Common myeloid progenitor, CD34-positive (primary cell): ENCODE measurements at places on chromosomes 2 and 18.

GRCh38 chr18:5439986-5440696, 103.7 kb downstream of the EPB41L3 start:
- DNase-seq = peak; percentile 20

DNA sequence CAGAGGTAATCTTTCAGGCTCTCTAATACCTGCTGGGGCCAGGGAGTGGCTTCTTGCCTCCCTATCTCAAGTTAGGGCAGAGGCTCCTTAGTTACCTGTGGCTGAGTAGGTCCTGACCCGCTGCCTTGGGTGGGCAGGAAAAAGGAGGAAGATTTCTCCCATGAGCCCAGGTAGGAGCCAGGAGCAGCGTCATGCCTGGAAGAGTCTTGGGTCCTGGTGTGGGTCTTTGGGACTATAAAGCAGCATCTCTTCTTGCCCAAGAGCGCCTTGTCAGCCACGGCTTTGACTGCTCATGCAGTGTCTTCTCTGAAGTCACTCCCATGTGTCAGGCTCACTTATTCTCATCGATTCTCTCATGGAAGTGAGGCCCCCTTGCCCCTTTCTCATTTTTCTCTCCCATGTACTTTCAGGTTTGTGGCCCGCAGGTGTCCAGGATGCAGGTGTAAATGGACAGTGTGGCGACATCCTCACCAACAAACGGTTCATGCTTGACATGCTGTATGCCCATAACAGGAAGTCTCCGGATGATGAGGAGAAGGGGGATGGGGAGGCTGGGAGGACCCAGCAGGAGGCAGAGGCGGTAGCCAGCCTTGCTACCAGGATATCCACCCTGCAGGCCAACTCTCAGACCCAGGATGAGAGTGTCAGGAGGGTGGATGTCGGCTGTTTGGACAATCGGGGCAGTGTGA, 111.2 kb downstream of the TPGS2 start:
- DNase-seq = no peak

DNA sequence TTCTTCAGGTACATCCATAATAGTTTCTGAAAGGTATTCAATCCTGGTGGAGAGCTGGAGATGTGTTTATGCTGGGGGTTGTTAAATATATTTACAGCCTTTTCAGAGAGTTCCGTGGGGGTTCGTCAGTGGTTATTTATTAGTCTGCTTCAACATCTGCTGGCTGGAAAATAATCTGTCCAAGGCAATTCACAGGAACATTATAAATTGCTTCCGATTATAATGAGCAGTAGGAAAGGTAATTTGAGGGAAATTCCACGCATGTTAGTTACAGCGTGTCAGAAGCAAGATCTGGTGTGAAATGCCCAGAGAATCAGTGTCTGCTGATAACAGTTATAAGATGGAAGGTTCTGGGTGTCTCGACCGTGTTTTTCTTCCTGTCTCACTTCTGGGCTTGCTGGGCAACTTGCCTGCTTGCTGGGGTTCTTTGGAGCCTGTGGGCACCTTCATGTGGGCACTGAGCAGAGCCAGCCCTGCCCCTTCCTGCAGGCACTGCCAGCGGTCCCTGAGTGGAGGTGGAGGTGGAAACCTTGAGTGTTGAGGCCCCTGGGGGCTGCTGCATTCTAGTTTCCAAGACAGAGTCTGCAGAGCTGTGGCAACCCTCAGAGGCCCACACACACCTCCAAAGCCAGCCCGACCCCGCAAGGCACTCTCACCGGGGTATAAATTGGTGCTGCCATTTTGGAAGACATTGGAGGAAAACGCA, 185.7 kb downstream of the FAM210A start:
- no peak for DNase-seq

- no peak for DNase-seq
Measured at GRCh38 chr18:39872651-39873050, 2082.4 kb upstream of the PIK3C3 start.

DNA sequence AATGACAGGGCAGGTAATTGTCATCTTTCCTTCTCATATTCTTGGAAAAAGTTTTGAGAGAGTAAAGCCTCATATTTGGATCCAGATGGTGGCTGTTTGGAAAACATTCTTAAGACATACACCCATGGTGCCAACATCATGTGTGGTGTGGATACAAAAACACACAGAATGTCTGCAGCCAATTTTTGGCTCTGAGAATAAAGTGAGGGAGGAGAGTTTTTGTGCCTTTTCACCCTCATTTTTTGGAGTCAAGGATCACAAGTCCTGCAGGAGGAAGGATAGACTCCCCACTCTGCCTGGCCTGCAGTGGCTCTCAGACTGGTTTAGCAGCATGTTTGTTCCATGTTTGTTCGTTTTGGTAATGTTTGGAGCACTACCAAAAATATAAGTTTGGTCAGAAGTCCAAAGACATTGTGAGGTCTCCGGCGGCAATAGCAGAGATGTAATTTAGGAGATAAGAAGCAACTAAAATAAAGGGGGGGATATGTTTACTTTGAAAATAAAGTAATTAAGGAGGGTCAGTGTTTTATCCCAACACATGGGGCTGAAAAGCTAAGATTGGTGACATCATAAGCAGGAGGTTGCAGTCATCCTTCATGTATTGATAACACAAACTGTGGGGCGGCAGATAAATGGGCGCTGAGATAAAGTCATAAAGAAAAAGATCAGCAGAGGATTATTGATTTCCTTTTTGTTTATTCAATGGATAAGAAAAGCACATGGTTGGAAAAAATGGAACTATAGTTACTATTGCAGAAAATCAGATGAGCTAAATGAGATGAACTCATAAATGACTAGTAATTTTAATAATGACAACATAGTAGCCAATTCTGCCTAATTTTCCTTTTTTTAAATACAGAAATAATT, 655 bp downstream of the NOSTRIN start:
- no peak for DNase-seq

DNA sequence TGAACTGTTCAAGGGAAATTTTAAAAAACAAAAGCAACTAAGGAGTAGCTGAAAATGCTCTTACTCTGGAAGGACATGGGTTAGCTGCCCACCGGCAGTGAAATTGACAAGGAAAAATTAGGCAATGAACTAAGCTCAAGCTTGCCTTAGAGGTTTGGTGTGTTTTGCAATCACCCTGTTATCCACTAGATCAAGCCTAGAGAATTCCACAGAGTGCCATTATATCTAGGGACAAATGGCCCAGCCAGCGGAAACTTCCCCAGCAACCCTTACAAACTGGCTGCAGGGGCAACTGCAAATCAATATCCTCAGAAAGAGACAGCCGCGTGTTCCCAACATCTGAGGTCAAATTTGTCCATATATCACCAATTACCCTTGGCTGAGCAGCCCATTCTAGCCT, 258.2 kb downstream of the SP3 start:
- DNase-seq = no peak

- no peak for DNase-seq
Measured at GRCh38 chr2:6370753-6371551, 494.8 kb downstream of the CMPK2 start.

- DNase-seq = no peak
Measured at GRCh38 chr18:8721094-8721669, 15.8 kb downstream of the MTCL1 start.

- DNase-seq = no peak
Measured at GRCh38 chr2:59713577-59713976, 839.9 kb downstream of the BCL11A start.

DNA sequence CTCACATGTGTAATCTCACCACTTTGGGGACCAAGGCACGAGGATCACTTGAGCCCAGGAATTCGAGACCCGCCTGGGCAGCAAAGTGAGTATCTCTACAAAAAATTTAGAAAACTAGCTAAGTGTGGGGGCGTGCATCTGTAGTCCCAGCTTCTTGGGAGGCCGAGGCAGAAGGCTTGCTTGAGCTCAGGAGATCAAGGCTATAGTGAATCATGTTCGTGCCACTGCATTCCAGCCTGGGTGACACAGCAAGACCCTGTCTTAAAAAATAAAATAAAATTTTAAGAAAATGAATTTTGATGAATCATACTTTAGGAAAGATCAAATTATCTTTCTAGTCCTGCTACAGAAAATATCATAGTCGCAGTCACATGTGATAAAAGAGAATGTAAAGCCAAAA, 46.9 kb downstream of the CABYR start:
- no peak for DNase-seq

GRCh38 chr18:68402784-68403183, 312.1 kb downstream of the TMX3 start:
- DNase-seq = no peak

GRCh38 chr2:13818002-13818401, 814.5 kb upstream of the LRATD1 start:
- no peak for DNase-seq

GRCh38 chr2:199757233-199757870, 93.6 kb downstream of the FTCDNL1 start:
- no peak for DNase-seq

GRCh38 chr18:5238371-5238976, 41.4 kb upstream of the AKAIN1 start:
- peak; percentile 76 for DNase-seq

- peak; percentile 64 for DNase-seq
Measured at GRCh38 chr2:165328272-165328671, 89.1 kb downstream of the SCN2A start.

DNA sequence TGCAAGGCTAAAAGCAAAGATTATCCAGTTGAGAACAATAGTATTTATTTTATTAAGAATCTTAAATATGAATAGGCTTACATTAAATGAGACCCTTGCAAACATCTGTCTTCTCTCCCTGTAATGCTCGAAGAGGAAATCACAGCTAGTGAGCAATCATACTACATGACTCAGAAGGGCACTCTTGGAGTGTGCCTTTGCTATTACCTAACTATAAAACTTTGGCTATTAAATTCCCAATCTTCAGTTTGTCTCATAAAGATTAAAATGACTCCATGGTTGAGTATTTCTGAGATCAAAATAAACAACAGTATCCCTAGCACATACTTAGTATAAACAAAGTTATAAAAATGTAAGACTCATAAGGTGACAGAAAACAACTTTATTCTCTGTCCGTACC, 296.9 kb downstream of the KCNJ3 start:
- no peak for DNase-seq

GRCh38 chr2:74076074-74076470, 71.6 kb downstream of the BOLA3 start:
- DNase-seq = no peak

GRCh38 chr2:237509151-237509550, 22.1 kb downstream of the MLPH start:
- DNase-seq = no peak

GRCh38 chr2:108220191-108220590, 19.6 kb upstream of the SULT1C3 start:
- DNase-seq = no peak

DNA sequence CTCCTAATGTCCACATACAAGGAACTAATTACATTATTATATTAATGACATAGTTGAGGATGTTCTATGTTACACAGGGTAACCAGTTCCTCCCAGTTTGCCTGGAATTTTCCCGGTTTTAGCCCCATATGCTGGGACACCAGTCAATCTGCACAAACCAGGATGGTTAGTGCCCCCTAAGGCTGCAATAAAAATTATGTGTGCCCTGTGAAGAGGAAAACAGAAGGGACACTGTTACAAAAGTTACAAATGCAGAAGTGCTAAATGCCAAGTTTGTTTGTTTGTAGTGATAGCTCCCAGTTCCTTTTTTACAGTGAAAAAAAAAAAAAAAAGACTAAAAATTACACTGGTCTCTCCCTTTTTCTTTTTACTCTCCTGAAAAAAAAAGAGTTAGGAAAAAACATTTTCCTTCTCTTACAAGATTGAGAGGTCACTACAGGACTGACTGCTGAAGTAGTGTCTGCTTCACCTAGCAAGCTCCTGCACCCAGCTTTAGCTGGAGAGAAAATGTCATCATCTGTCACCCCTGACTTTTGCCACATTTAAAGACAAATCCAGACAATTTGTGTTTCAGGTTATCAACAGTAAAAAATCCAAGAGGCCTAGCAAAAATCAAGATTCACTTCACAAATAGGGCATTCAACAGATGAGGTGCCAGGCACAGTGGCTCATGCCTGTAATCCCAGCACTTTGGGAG, 3.2 kb downstream of the ANKRD44 start:
- peak; percentile 73 for DNase-seq

DNA sequence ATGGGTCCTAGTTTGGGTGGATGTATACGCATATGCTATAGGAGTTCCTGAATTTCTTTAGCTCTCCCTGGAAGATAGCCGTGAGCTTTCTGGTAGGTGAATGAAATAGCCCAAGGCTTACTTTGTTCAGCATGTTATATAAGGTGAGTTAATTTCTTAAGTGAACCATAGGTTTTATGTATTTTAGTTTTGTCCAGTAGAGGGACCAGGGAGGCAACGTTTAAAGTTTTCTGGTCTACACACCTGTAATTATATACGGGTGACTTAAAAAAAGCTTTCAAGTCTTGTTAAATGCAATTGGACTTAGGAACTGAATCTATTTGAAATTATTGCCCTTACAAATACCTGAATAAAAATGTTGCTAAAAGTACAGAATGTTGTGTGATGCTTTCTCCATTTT, 402.5 kb upstream of the DDX18 start:
- no peak for DNase-seq

GRCh38 chr18:47036298-47036874, 965 bp upstream of the ELOA2 start:
- no peak for DNase-seq

- DNase-seq = no peak
Measured at GRCh38 chr2:210302326-210302725, 12.6 kb downstream of the MYL1 start.

- peak; percentile 54 for DNase-seq
Measured at GRCh38 chr2:2101924-2102323, 229.2 kb downstream of the MYT1L start.

DNA sequence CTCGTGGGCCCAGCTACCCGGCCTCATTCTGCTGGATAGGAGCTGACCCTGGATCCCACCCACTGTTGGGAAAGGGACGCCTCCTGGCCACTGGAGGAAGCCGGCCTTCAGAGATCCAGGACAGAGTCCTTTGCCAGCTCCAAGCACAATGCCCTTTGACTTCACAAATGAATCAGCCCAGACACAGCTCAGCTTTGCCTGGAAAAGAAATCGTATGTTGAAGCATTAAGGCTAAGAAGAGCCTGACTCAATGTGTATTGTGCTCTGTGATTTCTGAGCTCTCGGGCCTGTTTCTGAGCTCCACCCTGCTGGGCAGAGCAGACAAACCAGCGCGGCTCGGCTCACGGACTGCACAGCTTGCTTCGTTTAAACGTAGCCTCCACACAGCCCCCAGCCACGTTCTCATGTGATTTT, 162.9 kb upstream of the APCDD1 start:
- DNase-seq = no peak

- DNase-seq = peak; percentile 42
Measured at GRCh38 chr2:218036371-218036770, 32.7 kb upstream of the RUFY4 start.

DNA sequence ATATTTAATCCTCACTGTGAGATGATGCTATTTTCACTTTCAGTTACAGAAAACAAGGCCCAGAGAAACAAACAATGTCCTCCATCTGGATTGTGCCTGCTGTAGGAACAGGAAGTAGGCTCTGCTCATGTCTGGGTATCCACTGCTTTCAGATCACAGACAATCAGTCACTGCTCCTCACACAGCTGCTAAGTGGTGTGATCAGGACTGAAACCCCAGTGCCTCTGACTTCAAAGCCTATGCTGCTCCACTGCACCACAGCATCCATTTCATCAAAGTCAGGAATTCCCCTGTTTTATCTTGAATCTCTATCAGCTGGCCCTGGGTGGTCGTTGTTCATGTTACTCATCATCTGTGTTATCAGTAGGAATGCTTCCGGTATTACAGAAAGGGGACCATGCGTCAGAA, 303.8 kb upstream of the TRIB2 start:
- DNase-seq = no peak
